ENCODE measurements at places on chromosomes 16 and 17. TPM values are rescaled to one million over a fixed set of nuclear protein-coding genes. Genes with fewer than 3 reads are reported as not detected.

PPP1R27 gene
- total RNA-seq: not detected

GRCh38 chr17:52606590-52606989 lies 448.1 kb upstream of the CA10 start:
- no peak for DNase-seq

- DNase-seq: no peak
These were observed 1.3 kb downstream of the ZNF821 start for GRCh38 chr16:71882505-71883167.

SETD6 gene
- 10.7 TPM for total RNA-seq

DNA sequence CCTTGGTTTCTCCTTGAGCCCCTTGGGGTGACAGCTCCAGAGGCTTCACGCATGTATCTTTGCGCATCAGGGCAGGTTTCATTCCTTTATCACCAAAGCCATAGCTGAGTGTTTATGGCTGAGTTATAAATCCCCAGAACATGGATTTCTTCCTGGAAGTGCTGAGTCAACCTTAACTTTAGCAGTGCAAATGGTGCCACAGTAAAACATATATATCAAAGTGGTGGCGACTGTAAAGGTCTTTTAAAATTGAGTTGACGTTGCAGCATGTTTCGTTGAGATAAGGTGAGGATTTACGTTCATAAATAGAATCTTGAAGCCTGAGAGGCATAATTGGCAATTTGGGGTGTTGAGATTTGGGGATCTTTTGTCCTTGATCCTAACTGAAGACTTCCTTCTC lies 214.1 kb downstream of the HS3ST4 start:
- DNase-seq: no peak

ZPBP2 gene
- total RNA-seq: not detected

NOD2 gene
- 1.3 TPM for total RNA-seq

DNA sequence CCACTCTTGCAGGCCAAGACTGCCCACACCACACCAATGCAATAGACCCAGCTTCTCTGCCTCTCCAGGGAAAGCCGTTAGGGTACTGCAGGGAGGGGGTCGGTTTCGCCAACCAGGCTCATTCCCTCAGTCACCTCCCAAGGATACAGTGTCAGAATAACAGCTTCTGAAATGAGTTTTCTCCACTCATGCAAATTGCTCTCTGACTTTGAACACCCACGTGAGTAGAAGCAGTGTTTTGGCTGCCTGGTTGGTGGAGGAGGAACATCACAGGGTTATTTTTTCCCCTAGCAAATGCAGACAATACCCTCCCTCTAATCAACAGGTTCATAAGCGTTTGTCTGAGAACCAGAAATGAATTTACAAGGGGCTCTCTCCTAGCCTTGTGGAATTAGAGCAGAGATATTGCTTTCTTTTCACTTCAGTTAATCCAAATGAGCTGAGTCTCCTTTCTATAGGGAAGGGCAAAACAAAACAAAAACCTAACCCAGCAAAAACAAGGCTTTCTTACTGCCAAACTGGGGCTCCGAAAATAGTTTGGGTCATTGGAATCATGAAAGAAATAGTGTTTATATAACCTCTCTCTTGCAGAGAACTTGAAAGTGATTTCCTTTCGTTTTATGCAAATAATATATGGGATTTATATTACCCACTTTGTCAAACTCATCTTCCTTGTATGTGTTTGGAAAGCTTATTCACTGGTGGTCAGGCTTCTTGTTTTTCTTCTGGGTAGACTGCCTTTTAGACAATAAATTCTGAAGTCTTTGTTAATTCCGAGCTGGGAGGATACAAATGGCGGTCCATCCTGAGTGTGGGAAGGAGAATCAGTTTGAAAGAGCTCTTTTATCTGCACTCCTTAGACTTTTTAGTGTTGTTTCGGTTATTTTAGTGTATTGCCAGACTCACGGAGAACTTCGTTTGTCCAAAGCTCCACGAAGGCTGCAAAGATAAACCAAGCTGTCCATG lies 229.9 kb downstream of the MSI2 start:
- no peak for DNase-seq

DNA sequence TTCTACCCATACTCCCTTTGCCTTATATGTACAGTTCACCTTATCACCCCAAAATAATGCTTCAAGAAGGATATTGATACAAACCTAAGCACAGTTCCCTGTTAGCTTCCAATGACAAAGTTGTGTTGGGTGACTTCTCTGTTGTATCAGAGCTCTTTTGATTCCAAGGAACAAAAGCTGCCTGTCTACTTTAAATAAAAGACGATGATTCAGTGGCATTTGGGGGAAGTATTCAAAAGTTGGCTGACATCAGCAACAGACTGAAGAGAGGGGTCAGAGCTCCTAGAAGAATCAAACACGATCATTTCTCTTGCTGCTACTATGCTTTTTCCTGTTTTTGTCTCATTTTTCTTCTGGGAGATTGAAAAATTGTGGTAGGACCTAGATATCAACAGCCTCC lies 69.4 kb upstream of the CA10 start:
- no peak for DNase-seq

DNA sequence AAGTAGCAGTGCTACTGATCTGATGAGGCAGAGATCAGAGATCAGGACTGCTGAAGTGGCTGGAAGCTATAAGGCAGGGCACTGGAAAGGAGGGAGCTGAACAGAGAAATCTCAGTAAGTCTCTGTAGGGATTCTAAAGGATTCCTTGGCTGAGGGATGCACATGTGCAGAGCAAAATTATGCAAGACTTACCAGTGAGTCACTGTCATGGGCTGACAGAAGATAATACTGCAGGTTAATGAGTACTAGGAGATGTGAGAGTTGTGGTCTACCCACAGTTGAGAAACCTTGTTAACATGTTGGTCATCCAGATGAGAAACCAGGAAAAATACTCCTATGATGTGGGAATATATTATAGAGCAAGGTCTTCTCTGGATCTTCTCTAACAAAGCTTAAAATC lies 378.1 kb downstream of the HAPSTR1 start:
- DNase-seq: no peak

TAC4 gene
- total RNA-seq: not detected

KRT222 gene
- total RNA-seq: 1.3 TPM

Measured in left cardiac atrium (tissue), 4 donors.